ENCODE measurements at places on chromosomes 3 and 15.
A peak's percentile ranks its signal among the peaks of the same experiment; 100 is the strongest.

- DNase-seq, result no peak
Measured at GRCh38 chr3:49199239-49199899, 28.0 kb downstream of the KLHDC8B start.

DNA sequence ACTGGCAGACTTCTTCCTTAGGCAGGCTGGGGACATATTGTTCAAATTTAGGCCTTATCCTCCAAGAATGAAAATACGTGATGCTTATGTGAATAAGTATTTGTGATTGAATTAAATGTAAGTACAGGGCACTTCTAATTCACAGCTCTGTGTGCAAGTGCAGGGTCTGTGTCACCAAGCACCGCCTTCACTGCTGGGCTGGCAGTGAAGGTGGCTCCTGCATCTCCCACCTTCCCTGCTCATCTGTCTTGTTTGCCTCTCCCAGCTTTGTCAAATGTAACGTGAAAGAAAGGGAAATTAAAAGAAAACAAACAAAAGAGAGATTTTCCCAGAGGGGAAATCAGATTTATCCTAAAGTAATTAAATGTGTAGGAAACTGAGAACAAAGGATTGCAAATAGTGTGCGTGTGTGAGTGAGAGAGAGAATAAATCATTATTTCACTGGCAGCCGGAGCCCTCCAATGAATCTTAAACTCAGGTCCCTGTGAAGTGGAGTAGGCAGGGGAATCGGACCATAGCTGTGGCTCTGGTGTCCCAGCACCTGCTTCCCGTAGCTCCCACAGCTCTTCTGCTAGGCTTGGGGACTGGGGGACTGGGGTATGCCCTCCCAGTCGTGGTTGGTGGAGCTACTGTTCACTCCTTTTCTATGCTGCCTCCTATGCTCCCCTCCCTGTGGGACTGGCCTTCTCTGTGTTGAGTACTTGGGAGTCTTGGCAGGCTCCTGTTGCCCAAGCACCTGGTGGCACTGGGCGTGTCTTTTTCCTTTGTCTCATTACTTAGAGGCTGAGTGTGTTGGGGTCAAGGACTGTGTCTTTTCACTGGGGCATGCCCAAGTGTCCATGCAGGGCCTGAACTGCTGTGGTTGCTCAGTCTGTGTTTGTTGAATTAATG is 222.2 kb downstream of the EPHB1 start:
- no peak for DNase-seq

GRCh38 chr3:175484666-175485065 is 625.5 kb downstream of the NAALADL2 start:
- no peak for DNase-seq

DNA sequence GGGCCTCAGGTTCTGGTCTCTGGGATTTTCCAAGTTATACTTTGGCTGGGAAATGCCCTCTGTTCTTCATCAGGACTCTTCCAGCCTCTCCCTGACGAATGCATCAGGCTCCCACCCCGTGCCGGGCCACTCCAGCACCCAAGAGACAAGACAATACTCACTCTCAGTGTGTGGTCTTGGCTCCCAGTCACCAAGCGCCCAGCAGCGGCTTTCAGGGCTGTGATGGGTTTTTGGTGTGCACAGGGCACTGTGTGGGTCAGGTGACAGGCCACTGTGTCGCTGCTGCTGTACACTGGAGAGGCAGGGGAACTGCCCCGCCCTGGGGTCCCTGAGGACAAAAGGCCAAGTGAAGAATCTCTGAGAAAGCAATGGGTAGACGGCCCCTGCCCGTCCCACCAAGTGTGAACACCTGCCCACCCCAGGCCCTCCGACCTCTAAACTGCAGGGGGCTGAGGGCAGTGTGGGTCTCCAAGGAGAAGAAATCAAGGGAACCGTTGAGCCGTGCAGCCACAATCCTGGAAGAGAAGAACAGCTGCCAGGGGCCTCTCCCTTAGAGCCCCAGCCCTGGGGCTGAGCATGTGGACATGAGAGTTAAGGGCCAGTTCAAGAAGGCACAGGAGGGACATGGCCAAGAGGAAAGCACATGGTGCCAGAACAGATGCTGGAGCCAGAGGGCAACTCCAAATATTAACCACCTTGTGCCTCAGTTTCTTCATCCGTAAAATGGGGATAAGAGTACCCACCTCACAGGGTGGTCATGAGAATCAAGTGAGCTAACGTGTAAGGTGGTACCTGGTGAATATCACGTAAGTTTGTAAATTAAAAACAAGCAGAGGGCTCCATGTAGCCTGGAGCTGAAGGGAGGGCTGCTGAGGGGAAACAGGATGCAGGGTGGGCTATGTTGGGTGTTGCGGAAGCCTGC is 34.1 kb downstream of the PTPN23 start:
- no peak for DNase-seq

DNA sequence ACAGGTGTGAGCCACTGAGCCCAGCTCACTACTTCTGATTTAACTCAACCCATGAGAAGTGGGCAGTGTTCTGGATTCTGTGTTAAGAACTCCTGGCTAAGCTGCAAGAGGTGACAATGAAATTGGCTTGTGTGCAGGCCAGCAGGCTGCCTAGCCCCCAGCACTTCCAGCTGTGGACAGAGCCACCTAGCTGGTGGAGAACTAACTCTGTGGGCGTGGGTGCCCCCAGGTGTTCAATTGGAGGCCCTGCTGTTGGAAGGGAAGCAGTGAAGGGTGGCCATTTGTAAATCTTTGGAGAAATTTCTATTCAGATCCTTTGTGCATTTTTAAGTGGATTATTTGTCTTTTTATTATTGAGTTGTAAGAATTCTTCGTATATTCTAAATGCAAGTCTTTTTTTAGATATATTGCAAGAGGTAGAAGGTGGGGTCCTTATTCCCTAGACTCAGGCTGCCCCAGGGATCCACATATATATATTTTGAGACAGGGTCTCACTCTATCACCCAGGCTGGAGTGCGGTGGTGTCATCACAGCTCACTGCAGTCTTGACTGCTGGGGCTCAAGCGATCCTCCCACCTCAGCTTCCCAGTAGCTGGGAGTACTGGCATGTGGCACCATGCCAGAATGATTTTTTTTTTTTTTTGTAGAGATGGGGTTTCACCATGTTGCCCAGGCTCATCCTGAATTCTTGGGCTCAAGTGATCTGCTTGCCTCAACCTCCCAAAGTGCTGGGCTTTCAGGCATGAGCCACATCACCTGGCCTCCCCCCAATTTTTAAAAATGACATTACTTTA is 7.2 kb upstream of the SCAMP5 start:
- no peak for DNase-seq

DNA sequence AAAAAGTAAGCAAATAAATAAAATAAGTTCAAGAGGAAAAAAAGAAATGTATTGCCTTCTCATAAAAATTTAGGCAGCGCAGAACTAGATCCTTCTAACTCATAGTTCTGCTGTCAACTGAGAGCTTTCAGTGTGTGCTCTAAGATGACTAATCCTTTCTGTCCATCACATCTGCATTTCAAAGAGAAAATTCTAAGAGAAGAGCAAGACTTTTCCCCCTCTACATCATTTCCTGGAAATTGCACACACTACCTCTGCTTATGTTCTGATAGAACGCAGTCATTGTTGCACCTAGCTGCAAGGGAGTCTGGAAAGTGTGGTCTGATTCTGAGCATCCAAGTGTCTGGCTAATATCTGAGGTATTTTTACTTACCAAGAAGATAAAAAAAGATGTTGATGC is 39.6 kb upstream of the SLCO3A1 start:
- DNase-seq, result no peak

DNA sequence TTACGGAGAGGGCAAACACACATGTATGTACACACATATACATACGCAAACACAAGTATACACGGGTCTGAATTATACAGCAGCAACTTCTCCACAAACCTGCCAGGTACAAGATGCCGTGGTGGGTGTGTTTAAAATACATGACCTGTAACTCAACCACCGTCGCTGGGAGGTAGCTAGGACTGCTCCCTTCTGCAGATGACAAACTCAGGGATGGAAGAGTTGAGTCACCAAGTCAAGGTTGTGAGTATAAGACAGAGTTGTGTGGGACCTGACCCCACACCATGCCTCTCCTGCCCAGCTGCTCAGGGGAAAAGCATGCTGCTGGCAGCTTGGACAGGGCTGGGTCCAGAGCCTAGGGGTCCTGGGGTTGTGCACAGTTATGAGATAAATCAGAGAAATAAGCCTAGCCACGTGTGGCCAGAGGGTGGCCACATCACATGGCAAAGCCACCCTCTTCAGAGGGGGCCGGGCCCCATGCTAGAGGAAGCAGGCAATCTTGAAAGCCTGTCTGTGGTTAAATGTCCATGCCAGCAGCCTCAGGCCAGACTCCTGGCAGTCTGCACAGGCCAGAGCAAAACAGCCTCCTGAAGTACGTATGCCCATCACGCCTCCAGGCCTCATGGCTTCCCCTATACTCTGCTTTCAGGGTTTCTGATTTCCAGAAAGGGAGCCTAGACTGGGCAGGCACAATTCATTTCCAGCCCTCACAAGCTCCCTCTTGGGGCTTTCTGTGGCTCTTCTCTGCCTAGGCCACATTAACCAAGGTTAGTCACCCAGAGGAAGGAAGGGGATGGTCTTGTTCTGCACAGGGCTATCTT is 107.7 kb upstream of the RPL32 start:
- DNase-seq, result no peak

DNA sequence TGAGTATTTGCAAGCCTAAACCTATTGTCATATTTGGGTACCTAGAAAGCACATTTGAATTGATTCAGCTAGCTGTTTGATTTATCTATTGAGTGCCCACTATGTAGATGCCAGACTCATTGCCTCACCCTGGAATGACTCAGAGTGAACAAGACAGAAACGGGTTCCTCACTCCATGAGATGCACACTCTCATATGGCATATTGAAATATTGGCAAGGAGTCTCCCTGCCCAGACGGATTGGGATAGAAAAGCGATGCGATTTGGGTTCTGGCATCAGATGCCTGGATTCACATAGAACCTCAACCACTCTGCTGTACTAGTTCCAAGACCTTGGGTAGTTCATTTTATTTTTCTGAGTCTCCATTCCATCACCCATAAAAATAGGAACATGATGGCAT is 22.5 kb downstream of the LRRN1 start:
- DNase-seq, result no peak

GRCh38 chr3:24688446-24689148 is 193.9 kb upstream of the THRB start:
- no peak for DNase-seq

DNA sequence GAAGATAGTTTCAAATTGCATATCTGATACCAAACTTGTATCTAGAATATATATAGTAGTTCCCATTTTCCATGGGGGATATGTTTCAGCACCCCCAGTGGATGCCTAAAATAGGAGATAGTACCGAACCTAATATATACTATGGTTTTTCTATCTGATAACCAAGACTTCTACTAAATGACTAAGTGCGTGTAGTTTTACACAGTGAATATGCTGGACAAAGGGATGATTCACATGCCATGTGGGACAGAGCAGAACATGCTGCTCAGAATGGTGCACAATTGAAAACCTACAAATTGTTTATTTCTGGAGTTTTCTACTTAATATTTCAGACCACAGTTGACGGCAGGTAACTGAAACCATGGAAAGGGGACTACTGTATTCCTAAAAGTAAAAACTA is 73.4 kb upstream of the TP63 start:
- no peak for DNase-seq

- no peak for DNase-seq
Measured at GRCh38 chr3:171782617-171783016, 27.7 kb downstream of the PLD1 start.

GRCh38 chr3:48952510-48953118 is 34.0 kb downstream of the ARIH2 start:
- DNase-seq, result no peak

DNA sequence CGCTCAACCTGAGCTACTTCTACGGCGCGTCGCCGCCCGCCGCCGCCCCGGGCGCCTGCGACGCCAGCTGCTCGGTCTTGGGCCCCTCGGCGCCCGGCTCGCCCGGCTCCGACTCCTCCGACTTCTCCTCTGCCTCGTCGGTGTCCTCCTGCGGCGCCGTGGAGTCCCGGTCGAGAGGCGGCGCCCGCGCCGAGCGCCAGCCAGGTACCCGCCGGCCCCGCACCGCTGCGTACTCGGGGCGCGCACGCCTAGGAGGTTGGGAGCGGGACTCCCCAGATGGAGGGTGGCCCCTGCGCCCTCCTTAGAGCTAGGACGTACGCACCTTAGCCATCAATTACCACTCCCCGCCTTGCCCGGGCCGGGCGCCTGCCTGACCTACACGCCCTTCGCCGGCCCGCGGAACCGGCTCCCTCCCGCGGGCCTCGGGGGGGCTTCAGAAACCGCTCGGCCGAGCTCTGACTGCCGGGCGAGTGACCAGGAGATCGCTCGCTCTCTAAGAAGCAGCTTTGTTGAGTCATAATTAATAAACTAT is 466 bp downstream of the NFKBIZ start:
- peak; percentile 28 for DNase-seq

DNA sequence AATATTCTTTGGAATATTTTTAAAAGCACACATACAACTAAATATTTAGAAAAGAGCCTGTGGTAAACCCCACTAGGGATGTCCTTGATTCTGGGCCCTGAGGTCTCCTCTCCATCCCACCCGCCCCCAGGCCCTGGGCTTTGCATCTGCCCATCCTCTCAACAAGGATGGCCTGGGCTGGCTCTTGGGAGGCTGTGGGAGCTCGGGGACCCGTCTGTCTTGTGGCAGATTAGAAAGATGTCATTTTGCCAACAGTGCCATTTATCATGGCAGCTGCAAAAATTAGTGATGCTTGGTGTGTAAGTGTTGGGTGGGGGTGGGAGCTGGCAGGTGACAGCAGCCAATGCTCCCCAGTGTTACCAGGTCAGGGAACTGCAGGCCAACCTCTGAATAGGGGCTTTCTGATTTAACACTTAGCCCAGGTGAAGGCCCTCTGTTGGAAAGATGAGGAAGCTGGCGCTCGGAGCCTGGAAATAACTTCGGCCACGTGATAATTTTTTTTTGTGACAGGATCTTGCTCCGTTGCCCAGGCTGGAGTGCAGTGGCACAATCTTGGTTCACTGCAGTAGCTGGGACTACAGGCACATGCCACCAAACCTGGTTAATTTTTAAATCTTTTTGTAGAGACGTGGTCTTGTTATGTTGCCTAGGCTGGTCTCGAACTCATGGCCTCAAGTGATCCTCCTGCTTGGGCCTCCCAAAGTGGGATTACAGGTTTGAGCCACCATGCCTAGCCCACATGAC is 16.9 kb upstream of the CSPG4 start:
- DNase-seq, result no peak

GRCh38 chr3:25652921-25653320 is 11.8 kb downstream of the TOP2B start:
- DNase-seq, result no peak
